ENCODE measurements at places on chromosomes 16 and 17.

DNA sequence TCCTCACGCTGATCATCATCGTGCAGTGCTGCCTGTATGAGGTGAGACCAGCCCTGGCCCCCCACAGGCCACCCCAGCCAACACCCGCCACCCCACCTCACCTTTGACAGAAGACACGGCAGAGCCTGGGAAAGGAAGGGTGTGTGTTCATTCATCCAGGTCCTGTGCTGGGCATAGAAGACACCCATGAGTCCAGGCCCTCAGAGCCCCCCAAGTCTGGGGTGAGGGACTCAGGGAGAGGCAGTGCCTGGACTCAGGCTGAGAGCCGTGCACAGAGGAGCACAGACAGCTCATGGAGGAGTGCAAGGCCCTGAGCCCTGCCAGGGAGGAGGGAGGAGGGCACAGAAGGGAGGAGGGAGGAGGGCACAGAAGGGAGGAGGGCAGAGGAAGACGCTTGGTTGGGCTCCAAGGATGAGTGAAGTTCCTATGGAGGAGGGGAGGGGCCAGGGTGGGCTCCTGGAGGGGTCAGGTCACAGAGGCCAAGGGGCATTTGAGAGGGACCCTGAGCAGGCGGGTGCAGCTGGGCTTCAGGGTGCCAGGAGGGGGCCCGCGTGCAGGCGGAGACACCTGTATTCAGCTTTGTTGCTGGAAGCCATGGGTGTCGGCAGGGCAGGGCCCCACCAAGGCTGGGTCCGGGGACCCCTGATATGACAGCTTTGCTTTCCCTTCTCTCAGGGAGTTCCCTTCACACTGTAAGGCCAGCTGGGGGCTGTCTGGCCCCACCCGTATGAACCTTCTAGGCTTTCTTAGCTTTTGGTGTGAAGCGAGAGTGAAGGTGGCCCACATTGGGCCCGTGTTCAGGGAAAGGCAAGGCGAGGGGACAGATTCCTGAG is 11.4 kb downstream of the TAX1BP3 start:
- no peak for DNase-seq

DNA sequence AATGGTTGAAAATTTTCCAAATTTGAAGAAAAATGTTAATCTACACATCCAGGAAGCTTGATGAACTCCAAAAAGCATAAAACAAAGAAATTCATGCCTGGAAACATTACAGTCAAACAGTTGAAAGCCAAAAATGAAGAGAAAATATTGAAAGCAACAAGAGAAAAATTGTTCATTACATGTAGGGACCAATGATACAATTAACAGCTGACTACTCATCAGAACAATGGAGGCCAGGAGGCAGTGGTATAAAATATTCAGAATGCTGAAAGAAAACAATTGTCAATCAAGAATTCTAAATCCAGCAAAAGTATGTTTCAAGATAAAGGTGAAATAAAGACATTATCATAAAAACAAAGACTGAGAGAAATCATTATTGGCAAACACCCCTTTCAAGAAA is 21.6 kb downstream of the RCVRN start:
- no peak for DNase-seq

- DNase-seq = no peak
Observed at GRCh38 chr16:65070831-65071432, 50.9 kb downstream of the CDH11 start.

DNA sequence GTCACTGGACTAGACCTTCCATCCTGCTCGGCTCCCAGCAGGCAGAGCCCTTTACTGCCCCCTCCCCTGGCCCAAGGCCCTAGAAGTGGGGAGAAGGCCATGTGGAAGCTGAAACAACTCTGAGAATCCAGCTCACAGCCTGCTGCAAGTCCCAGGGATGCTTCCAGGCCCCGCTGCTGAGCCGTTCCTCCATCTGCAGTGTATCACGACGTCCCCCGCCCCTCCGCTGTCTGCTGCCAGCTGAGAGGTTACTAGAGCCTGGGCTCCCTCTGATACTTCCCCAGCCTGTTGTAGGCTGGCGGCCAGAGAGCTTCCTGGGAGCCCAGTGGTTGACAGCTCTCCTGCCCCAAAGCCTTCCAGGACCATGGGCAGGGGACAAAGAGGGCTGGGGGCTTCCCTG is 118.2 kb downstream of the MGAT5B start:
- no peak for DNase-seq

DNA sequence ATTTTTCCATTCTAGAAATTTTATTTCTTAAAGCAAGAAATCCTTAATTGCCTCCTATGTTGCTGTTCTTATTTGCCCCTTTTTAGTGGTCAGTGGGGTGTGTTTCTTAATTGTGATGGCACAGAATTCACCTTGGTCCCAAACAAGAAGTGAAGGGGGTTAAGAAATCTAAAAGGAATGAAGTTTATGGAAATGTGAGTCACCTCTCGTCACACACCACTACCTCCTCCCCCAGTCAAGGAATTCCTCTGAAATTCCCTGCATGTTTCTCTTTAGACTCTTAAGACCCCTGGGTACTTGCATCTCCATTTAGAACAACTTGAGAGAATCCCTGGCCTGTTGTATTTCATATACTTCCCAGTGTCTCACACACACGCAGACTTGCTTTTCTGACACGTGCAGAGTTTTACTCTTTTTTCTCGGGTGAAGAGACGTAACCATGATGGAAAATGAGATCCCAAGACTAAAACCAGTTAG is 247.4 kb downstream of the PRKCA start:
- DNase-seq = no peak

DNA sequence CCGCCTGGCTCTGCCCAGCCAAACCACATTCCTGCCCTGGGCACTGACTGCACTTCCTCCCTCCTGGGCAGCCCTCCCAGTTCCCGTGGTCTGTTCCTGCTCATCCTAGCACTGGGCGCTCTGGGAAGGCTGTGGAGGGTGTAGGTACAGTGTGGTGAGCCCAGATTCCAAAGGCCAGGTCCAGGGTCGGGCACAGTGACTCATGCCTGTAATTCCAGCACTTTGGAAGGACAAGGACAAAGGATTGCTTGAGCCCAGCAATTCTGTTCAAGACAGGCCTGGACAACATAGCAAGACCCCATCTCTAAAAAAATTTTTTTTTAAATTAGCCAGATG is 30.6 kb downstream of the C16orf74 start:
- no peak for DNase-seq

DNA sequence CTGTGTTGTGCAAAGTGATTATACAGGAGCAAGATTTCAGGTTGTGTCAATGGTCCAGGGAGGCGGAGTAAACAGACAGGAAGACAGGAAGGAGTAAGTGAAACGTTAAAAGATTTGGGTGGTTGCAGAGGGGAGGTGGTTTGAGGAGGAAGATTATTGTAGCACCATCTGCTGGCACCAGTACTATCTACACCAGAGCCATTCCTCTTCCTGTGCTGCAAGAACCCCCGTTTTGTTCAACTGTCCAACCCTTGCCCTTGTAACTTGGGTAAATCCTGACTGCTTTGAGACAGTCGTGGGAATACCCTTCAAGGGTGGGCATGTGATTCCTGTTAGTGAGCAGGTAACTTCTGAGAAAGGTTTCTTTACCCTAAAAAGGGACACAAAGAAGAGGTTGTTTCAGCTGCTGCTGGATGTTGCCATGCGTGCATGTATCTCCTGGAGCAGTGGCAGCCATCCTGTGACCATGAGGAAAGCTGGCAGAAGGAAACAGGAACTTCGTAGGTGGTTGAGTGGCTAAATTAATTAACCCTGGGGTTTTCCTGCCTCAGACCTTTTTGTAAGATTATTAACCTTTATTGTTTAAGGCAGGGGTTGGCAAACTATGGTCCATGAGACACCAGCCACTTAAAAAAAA is 124.1 kb downstream of the PRKCA start:
- DNase-seq = peak; percentile 38

DNA sequence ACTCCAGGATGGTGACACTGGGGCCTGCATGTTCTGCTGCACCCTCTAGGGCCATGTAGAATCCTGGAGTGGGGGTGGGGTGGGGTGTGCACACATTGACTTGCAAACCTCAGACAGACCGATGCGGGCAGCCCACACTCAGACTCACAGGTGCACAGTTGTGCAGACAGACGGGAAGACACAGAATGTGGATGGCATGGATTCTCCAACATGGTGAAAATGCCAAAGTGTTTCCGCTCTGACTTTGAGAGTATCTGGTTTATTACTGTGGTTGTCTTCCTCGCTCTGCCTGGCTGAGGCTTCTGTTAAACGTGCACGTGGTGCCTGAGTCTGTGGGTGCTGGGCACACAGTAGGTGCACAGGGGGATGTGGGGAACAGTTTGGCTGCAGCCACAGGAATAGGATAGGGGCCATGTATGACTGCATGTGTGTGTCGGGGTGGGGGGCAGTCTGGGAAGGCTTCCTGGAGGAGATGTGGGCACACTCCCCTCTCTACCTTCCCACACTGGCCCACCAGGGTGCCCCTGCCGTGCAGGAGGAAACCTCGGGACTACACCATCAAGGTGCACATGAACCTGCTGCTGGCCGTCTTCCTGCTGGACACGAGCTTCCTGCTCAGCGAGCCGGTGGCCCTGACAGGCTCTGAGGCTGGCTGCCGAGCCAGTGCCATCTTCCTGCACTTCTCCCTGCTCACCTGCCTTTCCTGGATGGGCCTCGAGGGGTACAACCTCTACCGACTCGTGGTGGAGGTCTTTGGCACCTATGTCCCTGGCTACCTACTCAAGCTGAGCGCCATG is 9.0 kb upstream of the ADGRG3 start:
- DNase-seq = no peak

GRCh38 chr16:714558-715476 is at the start of gene METRN:
METRN (plus strand) TSS chr16:715118; CDS start chr16:715290, 172 bp downstream.
- DNase-seq = peak; percentile 93

GRCh38 chr16:56514845-56515244 is 5.0 kb downstream of the BBS2 start:
- no peak for DNase-seq

DNA sequence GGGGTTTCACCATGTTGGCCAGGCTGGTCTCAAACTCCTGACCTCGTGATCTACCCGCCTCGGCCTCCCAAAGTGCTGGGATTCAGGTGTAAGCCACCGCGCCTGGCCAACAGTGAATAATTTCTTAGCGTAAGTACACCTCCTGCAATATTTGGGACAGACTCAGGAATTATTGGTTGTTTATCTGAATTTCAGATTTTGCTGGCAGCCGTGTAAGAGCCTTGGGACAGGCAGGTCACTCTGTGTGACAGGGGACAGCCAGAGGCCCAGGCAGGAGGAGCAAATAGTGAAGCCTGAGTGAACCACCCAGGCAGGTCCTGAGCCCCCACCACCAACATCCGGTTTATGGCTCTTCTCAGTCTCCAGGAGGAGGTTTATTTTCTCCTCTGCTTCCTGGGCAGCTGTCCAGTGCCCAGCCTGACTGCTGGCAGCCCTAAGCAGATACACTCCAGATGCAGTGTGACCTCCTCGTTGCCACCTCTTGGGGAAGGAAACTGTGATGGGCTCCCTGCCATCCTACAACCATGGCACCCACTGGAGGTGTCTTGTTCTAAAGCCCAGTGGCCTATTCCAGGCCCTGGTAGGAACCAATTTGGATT is 26.2 kb upstream of the ADORA2B start:
- no peak for DNase-seq

DNA sequence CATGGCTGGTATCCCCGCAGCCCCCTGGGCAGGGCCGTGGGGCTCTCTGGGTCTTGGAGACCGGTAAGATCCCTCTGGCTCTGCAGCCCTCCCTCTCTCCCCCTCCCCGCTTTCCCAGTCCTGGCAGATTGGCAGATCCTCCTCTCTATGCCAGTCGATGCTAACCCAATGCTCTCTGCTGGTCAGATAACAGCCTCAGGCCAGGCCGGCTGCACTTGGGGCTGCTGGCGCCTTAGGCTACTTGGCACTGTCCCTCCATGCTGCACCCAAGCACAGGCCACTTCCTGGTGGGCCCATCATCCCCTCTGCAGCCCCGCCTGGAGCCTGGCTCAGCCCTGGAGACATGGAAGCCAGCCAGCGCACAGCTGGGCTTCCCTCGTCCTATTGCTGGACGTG is 81.7 kb downstream of the RTN4RL1 start:
- no peak for DNase-seq

DNA sequence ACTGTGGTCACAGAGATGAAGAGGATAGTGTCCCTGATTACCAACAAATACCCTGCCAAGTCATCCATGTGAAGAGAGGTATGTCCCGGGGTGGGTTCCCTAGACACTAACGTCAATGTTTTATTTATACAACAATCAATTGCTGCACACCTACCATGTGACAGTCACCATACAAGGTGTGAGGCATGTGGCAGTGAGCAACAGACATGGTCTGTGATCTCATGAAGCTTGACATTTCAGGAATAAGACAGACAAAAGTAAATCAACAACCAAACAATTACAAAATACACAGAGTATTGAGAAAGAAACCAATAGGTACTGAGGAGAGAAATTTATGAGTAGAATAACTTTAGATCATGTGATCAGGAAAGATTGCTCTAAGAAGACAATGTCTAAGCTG is 268.6 kb downstream of the MRTFB start:
- no peak for DNase-seq

- no peak for DNase-seq
Observed at GRCh38 chr16:72179204-72179970, 7.4 kb upstream of the PMFBP1 start.

GRCh38 chr16:2896480-2897010 is 13.5 kb downstream of the FLYWCH2 start:
- no peak for DNase-seq

GRCh38 chr16:19288872-19289799 is 3.6 kb downstream of the CLEC19A start:
- DNase-seq = no peak

- no peak for DNase-seq
Observed at GRCh38 chr16:29307598-29308507, 98.7 kb downstream of the NPIPB11 start.

DNA sequence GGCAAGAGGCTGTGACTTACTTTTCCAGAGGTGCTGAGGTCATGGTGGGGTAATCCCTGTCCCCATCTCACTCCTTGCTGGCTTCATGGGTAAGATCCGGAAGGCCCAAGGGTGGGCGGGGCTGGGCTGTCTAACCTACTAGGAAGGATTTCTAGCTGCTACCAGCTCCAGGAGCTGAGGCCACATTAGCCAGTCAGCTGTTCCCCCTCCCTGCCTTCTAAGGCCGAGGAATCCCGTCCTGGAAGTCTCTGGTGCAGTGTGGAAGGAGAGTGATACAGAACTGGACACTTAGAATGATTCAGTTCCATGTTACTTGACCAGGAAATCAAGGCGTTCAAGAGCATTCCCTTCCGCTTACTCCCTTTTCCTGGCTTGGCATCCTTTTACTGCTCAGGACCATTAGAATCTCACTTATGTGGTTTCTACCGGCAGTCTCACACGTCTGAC is 8.9 kb downstream of the GNGT2 start:
- no peak for DNase-seq

DNA sequence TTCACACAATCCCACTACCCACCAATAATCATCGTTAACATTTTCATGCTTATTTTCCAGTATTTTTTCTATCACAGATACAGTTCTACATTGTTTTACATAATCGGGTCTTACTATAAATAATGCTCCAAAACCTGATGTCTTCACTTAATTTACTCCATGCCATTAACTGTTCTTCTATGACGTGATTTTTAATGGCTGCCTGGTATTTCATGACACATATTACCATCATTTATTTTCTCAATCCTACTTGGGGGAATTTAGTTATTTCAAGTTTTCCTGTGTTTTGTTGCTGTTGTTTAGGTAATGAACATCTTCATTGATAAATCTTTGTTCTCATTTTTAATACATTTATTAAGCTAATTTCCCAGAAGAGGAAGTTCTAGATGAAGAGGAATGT is 14.7 kb downstream of the LPO start:
- DNase-seq = no peak

GRCh38 chr16:55439101-55439690 is 39.8 kb upstream of the MMP2 start:
- no peak for DNase-seq

GRCh38 chr17:20234276-20234675 is 225.1 kb downstream of the SPECC1 start:
- peak; percentile 53 for DNase-seq

Data from stimulated activated CD4-positive, alpha-beta T cell treated with anti-CD3 and anti-CD28 coated beads, Interleukin-2, amount 100 ng/mL, for 24 hours (primary cell).